ENCODE measurements at places on chromosomes 3 and 15.

GRCh38 chr3:119362940-119363725, 69.0 kb downstream of the ARHGAP31 start:
- no peak for DNase-seq

- no peak for DNase-seq
These were observed 80.3 kb downstream of the STAG1 start for GRCh38 chr3:136671921-136672320.

DNA sequence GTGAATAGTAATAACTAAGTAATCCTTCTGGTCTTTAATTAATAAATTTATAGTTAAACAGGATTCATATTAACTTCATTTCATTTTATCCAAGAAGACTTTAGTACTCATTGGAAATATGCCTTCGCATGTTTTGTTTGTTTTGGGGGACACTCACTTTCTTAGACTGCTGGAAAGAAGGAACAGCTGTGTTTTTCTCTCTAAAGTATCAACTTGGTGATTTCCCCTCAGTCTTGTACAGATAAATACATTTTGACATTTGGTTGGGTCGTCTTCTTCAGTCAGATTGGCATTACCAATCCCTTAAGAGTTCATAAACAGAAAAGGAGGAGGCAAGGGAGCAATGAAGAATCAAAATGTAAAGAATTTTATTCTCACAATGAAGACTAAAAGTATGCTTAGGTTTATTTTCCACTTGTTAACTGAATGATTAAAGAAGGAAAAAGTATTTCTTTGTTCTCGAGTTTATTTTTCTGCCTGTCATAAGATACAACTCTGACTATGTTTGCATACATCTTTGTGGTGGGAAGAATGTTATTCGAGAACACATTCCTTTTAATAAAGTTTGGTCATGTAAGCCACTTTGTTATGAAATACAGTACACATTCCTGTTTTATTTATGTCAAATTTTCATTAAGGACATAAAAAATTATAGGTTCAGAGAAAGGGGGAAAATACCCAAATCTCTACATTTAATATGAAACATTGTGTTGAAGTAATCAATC, 140.2 kb downstream of the GMNC start:
- DNase-seq, result no peak

DNA sequence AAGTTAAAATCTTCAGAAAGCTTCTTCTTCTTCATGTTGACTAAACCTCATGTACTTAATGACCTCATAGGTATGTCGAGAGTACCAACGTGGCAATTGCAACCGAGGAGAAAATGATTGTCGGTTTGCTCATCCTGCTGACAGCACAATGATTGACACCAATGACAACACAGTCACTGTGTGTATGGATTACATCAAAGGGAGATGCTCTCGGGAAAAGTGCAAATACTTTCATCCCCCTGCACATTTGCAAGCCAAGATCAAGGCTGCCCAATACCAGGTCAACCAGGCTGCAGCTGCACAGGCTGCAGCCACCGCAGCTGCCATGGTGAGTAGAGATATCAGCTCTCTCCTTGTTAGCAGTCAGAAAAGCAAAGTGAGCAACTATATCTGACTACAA, 176.5 kb downstream of the MBNL1 start:
- no peak for DNase-seq

GRCh38 chr15:32956711-32957110, 237.8 kb downstream of the FMN1 start:
- no peak for DNase-seq

DNA sequence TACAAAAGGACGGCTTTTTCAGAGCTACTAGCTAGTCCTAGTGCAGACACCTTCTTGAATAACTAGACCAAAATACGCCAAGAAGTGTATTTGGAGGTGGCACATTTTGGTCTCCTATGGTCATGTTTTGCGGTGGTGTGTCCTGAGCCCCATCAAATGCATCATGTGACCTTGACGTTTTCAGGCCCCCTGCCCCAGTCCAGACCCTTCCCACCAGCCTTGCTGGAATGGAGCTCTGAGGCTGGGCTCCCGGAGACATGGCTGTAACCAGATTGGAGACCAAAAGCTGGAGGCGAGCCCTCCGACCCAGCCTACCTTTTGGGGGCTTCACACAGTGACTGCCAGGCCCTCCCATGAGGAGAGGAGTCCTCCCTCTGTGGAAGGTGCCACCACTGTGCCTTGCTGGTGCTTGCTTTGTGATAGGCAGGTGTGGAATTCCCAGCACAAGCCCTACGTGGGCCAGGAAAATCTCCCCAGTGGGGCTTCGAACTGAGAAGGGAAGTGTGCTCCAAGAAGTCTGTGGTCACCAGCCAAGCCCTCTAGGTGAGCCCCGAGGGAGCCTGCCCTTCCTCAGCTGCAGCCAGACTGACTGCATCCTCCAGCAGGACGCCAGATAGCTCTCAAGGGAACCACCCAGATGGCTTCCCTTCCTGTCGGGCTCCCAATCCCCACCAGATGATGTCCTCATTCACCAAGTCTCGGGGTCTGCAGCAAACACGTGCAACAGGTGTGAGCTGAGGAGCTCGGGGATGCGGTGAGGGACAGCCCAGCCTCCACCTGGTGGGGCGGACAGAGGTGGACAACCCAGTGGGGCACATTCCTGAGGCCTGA, 126.2 kb downstream of the ASB7 start:
- DNase-seq, result peak; percentile 45

- DNase-seq, result no peak
These were observed 677.4 kb downstream of the PDCD6IP start for GRCh38 chr3:34475851-34476250.

DNA sequence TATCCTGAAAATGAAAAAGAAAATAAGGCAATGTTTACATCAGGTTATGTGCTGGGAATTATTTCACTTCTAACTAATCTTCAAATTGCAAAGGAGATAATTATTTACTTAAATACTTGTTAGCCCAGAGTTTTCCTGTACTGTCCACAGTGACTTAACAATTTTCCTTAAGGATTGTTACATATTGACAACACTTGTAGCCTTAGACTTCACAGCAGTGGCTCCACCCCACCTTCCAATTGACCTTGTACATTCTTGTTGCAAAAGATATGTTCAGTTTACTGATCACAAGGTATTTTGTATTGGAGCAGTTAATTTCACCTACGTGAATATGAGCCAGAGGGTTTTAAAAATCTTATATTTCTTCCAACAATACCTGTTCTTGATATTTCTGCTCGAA, 376.9 kb downstream of the CNTN6 start:
- no peak for DNase-seq

- DNase-seq, result no peak
These were observed 194.4 kb downstream of the PCCB start for GRCh38 chr3:136444581-136444980.

- no peak for DNase-seq
These were observed 183.7 kb upstream of the LRRN1 start for GRCh38 chr3:3615533-3615932.

- no peak for DNase-seq
These were observed 22.5 kb downstream of the SLC6A20 start for GRCh38 chr3:45773714-45774449.

GRCh38 chr15:62998262-62998890, 44.2 kb upstream of the TPM1 start:
- DNase-seq, result no peak

Measured in NCI-H2171 treated with DMSO at 0.1 percent for 48 hours (cell line).